ENCODE measurements at places on chromosomes 5 and 9. TPM values are rescaled to one million over a fixed set of nuclear protein-coding genes. Genes with fewer than 3 reads are reported as not detected.

MAP1B gene
- 57.0 TPM for total RNA-seq

DNA sequence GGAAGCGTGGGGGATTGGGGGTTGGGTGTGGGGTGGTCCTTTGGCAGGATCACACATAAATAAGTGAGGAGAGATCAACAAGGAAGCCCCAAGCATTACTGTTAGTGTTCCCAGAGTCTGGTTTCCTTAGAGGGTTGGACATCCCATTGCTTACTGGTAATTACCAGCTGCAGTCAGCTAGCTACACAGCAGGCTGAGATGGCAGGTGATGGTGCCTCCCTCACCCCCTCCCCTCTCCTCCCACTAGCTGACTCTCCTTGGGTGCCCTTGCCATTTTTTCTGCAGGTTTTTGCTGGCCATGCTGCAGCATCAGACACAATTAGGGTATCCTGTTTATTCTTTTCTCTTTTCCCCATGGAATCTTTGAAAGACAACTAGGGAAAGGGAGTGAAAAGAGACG, 107.5 kb upstream of the TLR4 start:
- no peak overlapping the region for H3K27ac ChIP-seq
- peak; percentile 31 for DNase-seq
- no peak overlapping the region for H3K4me3 ChIP-seq
- H3K27me3 ChIP-seq, result no peaks in the 10 kb centered on the region
- no peaks in the 10 kb centered on the region for H3K4me1 ChIP-seq

- no peaks in the 10 kb centered on the region for H3K36me3 ChIP-seq
- DNase-seq, result no peak
- H3K27ac ChIP-seq, result no peak overlapping the region
- no peaks in the 10 kb centered on the region for H3K27me3 ChIP-seq
- no peaks in the 10 kb centered on the region for H3K4me1 ChIP-seq
- H3K4me3 ChIP-seq, result no peak overlapping the region
Measured at GRCh38 chr5:61182449-61182848, 20.2 kb upstream of the SMIM15 start.

GRCh38 chr5:158777647-158778350, 321.9 kb downstream of the EBF1 start:
- H3K27ac ChIP-seq, result peak overlapping the region; percentile 16
- H3K27me3 ChIP-seq, result no peaks in the 10 kb centered on the region
- H3K4me1 ChIP-seq, result no peaks in the 10 kb centered on the region
- H3K36me3 ChIP-seq, result no peaks in the 10 kb centered on the region
- H3K4me3 ChIP-seq, result no peak overlapping the region

C5orf46 gene
- not detected for total RNA-seq

GRCh38 chr5:5331848-5332247, 90.6 kb upstream of the ICE1 start:
- no peaks in the 10 kb centered on the region for H3K36me3 ChIP-seq
- peak overlapping the region; percentile 37 for H3K27ac ChIP-seq
- no peaks in the 10 kb centered on the region for H3K27me3 ChIP-seq

GRM6 gene
- total RNA-seq, result not detected

GRCh38 chr5:158928404-158928803, 171.3 kb downstream of the EBF1 start:
- no peaks in the 10 kb centered on the region for H3K4me1 ChIP-seq
- H3K36me3 ChIP-seq, result no peaks in the 10 kb centered on the region
- H3K27ac ChIP-seq, result no peak overlapping the region
- no peak for DNase-seq
- H3K4me3 ChIP-seq, result no peak overlapping the region
- no peaks in the 10 kb centered on the region for H3K27me3 ChIP-seq

- no peaks in the 10 kb centered on the region for H3K27me3 ChIP-seq
- H3K4me3 ChIP-seq, result peak overlapping the region; percentile 55
- no peaks in the 10 kb centered on the region for H3K36me3 ChIP-seq
- H3K4me1 ChIP-seq, result no peaks in the 10 kb centered on the region
Measured at GRCh38 chr9:125407974-125408900, 146.6 kb downstream of the GAPVD1 start.

- no peaks in the 10 kb centered on the region for H3K36me3 ChIP-seq
- no peak for DNase-seq
- H3K27me3 ChIP-seq, result no peaks in the 10 kb centered on the region
- H3K4me3 ChIP-seq, result no peak overlapping the region
Measured at GRCh38 chr9:22134390-22134789, 125.3 kb upstream of the CDKN2B start.

SH3RF2 gene
- 4.9 TPM for total RNA-seq

BTNL8 gene
- 0.19 TPM for total RNA-seq

- DNase-seq, result no peak
- no peaks in the 10 kb centered on the region for H3K27me3 ChIP-seq
- H3K4me3 ChIP-seq, result no peak overlapping the region
- no peaks in the 10 kb centered on the region for H3K36me3 ChIP-seq
Measured at GRCh38 chr5:38607396-38607795, 51.0 kb upstream of the LIFR start.

All from kidney (tissue), 22 donors.